Skeletal muscle cell (primary cell): ENCODE measurements at places on chromosomes 5 and 9.
A peak's percentile ranks its signal among the peaks of the same experiment; 100 is the strongest.

- no peak for DNase-seq
Observed at GRCh38 chr9:33468797-33469621, 4.7 kb downstream of the NOL6 start.

DNA sequence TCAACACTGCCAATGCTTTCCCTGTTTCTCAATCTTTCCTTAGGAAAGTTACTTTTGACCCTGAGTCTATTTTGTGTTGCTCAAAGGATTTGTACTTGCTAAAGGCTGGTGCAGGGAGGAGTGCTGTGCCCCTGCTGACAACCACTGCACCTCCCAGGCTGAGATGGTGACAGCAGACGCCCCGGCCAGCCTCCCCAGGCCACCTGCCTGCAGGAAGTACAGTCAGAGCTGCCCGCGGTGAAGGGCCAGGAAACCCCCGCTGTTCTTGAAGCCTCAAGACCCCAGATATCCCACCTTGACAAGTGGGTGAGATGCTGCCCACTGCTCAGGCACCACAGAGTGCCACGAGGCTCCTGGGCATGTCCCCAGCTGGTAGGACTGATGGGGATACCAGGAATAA lies 44.2 kb upstream of the CKMT2 start:
- DNase-seq = no peak

GRCh38 chr9:91758491-91758981 lies 191.5 kb downstream of the ROR2 start:
- no peak for DNase-seq

GRCh38 chr5:154729613-154730012 lies 25.6 kb upstream of the LARP1 start:
- no peak for DNase-seq

DNA sequence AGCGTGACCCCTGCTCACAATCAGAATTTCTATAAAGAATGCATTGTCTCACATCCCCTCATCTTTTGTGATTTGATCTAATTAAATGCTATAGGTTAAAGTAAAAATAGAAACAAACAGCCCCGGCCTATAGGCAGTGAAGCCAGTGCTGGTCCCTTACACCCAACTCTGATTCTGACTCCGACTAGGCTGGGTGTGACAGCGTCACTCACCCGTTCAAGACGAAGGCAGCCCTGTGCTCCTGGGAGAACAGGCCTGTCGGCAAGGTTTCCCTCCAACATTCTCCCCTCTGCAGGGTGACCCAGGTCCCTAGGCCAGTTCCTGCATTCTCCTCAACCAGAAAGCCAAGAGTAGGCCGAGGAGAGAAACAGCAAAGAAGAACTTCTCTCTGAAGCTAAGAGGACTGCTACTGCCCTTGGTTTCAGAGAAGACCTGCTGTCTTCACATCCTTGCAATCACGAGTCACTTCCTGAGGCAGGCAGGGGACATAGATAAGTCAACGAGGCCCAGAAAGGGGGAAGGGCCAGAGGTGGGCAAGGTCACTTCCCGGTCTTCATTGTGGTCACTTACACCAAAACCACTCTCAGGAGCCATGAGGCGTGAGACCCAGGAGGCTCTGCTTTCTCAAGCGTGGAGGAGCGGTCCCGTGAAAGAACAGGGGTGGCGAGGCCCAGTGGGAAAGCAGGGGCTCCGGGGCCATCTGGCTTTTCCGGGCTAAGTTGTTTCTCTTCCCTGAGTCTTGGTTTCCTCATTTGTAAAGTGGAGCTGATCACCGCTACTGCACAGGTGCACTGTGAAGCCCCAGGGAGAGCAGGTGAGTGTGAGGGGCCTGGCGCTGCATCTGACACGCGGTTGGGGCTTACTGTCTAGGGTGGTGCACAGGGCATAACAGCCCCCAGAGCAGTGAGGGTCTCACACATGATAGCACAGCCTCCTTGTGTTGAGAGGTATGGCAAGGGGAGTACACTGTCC lies 200.8 kb downstream of the CRB2 start:
- DNase-seq = no peak

GRCh38 chr9:36808251-36808650 lies 225.8 kb downstream of the PAX5 start:
- DNase-seq = no peak

DNA sequence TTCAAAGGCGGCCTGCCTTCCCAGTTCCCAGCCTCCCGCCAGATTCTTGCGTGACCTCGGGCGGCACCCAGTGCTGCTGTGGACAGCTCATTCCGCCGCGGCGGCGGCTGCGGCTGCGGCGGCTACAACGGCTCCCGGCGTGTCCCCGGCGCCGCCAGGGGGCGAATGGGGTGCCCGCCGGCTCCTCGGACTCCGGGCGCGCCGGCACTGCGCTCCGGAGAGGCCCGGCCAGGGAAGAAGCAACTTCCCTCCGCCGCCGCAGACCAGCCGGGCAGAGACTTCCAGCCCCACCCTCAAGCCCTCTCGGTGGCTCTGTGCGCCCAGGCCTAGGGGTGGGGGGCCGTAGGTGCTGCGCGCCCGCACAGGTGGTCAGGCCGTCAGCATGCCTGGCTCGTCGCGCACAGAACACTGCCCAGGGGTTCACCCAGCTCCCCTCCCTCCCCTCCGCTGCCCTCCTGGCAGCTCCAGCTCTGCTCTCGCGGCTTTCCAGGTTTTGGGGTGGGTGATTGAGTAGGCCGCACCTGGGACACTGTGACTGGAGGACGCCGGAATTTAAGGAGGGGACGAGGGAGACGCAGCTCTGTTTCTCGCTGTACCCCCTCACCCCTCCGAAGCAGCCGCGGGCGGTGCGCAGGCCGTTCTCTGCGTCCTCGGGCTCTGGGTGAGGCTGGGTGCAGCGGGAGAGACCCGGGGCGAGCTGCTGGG lies 20.2 kb downstream of the IGIP start:
- no peak for DNase-seq

DNA sequence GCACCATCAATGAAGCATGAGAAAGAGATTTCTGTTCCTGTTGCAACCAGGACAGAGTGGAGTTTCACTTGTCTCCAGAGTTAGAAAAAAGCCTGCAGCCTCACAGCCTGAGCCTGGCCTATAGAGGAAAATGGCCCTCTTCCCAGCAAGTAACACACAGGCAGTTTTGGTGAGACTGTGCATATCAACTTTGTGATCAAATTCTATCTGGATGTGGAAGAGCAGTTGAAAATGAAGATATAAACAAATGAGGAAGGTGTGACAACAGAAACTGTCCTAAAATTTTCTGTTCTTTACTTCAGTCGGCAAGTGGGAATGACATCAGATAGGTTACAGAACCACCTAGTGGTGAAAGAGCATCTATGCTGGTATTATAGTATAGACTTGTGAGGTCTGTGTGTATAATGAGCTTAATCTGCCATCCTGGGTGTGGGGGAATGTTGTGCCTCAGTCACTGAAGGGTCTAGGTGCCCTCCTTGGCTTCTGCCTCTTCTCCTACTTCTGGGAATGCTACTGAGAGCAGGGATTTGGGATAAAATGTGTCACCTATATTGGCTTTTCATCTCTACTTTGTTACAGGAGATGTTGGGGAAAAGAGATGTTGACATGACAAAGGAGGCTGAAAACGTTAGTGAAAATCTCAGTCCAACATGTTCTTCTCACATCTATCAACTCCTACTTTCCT lies 28.2 kb downstream of the YIPF5 start:
- DNase-seq = peak; percentile 23

DNA sequence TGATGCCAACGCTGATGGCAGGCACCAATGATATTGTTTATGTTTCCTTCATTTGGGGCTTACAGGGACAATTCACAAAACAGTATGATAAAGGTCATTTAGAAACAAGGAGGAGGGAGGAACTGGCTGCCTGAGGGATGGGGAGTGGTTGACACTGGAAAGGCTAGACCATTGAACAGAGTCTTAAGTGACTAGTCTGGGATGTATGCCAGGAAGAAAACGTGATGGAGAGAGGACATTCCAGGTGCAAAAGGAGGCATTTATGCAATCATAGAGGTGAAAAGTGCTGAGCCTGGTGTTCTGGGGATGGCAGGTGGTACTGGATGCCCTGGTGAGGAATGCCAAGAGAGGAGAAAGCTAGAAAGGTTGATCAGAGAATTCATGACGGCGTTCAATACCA lies 153.4 kb downstream of the ZNF462 start:
- no peak for DNase-seq

GRCh38 chr5:74054139-74054538 lies 428.1 kb downstream of the ARHGEF28 start:
- DNase-seq = no peak

DNA sequence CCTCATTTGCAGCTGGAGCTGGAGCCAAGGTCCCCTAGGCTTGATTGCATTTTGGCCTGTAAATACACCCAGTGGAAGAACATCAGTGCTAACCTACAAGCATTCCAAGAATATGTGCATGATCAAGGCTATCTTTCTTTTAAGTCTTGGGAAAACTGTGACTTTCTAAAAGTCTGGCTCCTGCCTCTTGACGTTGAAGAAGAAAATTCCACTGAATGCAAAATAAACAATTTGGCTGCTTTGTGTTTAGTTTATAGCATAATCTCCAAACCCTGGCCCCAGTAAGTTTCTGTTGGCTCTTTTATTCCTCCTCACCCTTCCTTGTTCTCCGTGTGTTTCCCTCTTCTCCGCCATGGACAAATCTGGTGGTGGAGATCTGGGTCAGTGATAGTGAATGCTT lies 109.3 kb upstream of the TLE1 start:
- DNase-seq = no peak

GRCh38 chr9:70421272-70422180 lies 7.1 kb upstream of the KLF9 start:
- no peak for DNase-seq

- DNase-seq = no peak
Observed at GRCh38 chr9:133101356-133102189, 19.5 kb downstream of the RALGDS start.

- DNase-seq = no peak
Observed at GRCh38 chr9:33065157-33066076, 11.1 kb downstream of the SMU1 start.

DNA sequence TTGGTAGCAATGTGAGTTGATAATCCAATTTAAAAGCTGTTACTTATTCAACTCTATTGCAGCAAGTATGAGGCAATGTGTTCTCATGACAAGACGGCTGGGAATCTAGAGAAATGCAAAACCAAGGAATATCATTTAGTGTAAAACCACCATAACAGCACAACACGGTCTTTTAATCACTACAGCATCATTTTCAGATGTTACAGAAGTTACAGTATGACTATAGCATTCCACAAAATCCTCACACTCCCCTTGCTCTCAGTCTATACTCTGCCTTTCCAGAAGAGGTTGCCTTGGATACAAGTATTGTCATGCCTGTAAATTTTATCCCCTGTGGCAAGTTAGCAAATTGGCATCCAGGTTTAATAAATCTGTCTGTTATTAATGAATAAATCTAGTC lies 28.6 kb upstream of the TAS2R1 start:
- peak; percentile 16 for DNase-seq

GRCh38 chr9:130331573-130331972 lies 66.0 kb downstream of the HMCN2 start:
- peak; percentile 10 for DNase-seq

DNA sequence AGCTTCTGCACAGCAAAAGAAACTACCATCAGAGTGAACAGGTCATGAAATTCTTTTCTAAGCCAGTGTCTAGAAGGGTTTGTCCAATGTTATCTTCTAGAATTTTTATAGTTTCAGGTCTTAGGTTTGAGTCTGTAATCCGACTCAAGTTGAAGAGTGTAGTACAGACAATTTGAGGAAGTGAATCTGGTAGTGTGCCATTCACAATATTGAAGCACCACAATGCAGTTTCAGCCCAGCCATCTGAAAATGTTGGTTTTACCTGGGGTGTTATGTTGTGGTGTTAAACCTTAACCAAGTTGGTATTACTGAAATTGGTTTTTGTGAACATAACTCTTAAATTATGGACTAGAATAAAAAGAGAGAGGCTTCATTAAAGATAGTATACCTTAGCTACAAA lies 77.2 kb downstream of the ADAMTS16 start:
- DNase-seq = no peak

DNA sequence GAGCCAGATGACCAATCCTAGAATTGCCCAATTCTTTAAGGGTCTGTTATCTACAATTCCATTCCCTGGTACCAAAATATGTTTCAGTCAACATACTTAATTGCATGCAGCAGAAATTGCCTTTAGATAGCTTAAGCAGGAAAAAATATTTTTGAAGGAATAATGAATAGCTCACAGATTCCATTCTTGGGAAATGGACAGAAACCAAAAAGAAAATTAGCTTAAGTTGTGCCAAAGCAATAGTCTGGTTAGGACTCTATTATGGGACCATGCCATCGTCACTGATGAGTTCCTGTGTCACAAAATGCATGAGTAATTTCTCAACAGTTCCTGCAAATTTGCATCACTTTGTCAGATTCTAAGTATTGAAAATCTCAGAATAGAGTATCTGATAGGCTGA lies 12.3 kb downstream of the ACTBL2 start:
- DNase-seq = no peak

DNA sequence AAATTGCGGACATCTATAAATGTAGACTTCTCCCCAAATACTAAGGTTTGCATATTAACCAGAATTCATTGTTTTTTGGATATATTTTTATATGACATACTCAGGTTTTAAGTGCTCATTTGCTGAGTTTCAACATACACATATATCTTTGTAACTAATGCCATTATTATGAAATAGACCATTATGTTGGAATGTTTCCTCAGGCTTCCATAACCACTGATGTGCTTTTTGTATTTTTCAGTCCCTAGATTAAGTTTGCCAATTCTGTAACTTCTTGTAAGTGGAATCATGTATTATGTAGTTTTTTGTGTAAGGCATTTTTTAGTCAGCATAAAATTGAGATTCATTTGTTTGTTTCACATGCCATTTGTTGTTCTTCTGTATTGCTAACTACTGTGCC lies 32.1 kb downstream of the HSPA4 start:
- DNase-seq = no peak

DNA sequence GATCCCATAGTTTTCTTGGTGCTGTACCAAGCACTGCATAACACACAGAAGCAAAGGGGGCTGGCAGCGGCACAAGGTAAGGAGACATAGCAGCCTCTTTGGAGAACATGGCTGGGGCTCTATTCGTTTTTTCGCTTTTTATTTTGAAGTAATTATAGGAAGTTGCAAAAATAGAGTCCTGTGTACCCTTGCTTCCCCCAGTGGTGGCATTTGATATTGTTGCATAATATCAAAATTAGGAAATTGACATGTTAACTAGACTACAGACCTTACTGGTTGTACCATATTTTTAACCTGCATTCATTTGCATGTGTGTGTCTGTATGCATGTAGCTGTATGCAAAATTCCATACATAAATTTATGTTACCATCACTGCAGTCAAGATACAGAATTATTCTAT lies 6.6 kb upstream of the UBQLN1 start:
- no peak for DNase-seq

GRCh38 chr5:16315501-16315900 lies 135.9 kb upstream of the MARCHF11 start:
- DNase-seq = no peak

DNA sequence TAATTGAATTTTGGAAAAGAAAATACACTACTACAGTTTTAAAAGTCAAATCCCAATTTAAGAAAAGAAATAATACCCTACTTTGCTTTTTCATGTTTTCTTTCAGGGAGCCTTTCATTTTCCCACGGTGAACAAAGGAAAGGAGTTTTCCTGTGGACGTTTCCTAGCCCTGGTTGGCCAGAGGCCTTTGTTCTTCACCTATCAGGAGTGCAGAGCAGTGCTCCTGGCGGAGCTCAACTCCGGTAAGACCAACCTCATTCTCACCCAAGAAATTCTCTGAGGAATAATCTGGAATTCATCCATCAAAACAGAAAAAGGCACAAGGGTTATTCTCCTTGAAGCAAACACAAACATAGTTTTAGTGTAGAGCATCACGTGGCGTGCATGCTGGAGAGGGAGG lies 248.9 kb downstream of the ADGRV1 start:
- DNase-seq = no peak
